ENCODE measurements at places on chromosomes 1 and 21. TPM values are rescaled to one million over a fixed set of nuclear protein-coding genes. Genes with fewer than 3 reads are reported as not detected.

REN gene
- total RNA-seq, result not detected

LAMC1 gene
- total RNA-seq, result 238 TPM

DPT gene
- total RNA-seq, result 7.6 TPM

TMEM82 gene
- total RNA-seq, result not detected

ZFP69 gene
- total RNA-seq, result 3.9 TPM

RHD gene
- not detected for total RNA-seq

HSD3B2 gene
- not detected for total RNA-seq

NCF2 gene
- 1.2 TPM for total RNA-seq

DNAI4 gene
- 15.9 TPM for total RNA-seq

MFAP2 gene
- total RNA-seq, result 20.3 TPM

VCAM1 gene
- 734 TPM for total RNA-seq

PODN gene
- 24.4 TPM for total RNA-seq

All from articular chondrocyte of knee joint (primary cell).